ENCODE measurements at places on chromosomes 7 and 10.

DNA sequence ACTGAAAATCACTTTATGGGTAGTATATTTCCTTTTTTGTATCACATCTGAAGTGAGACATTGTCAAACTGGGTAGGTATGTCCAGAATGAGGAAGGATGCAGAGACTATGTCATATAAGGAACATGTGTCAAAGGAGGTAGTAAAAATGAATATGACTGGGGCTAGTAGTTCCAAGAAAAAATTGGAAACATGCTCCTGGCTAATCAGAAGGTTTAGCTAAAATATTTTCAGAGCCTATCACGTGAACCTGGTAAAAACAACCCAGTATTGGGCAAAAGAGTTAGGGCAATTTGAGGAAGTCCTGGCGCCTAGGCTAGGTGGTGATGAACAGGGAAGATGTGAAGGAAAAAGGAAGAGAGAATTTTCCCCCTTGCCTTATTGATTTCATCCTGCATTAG lies 26.4 kb downstream of the ENTPD1 start:
- DNase-seq = no peak

GRCh38 chr10:122204691-122205489 lies 66.2 kb upstream of the BTBD16 start:
- no peak for DNase-seq

DNA sequence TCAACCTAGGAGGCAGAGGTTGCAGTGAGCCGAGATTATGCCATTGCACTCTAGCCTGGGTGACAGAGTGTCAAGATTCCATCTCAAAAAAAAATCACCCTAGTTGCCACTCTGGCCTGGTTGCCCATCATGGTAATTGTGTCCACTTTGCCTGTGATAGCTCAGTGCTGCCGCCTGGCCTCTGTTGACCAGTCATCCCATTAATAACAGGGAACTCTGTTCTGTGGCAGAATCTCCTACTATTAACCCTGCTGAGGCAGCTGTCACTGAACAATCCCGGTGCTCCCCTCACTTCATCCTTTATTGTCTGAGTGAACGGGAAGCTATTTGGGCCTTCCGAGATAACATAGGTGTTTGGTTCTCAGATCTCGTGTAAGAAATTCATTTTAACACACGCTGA lies 14.6 kb downstream of the ZNF3 start:
- DNase-seq = no peak

- DNase-seq = no peak
Observed at GRCh38 chr7:159032753-159033472, 111.8 kb downstream of the VIPR2 start.

GRCh38 chr10:17213646-17214349 lies 12.3 kb upstream of the TRDMT1 start:
- no peak for DNase-seq

GRCh38 chr7:149622444-149623210 lies 125.0 kb upstream of the ZNF746 start:
- DNase-seq = no peak

DNA sequence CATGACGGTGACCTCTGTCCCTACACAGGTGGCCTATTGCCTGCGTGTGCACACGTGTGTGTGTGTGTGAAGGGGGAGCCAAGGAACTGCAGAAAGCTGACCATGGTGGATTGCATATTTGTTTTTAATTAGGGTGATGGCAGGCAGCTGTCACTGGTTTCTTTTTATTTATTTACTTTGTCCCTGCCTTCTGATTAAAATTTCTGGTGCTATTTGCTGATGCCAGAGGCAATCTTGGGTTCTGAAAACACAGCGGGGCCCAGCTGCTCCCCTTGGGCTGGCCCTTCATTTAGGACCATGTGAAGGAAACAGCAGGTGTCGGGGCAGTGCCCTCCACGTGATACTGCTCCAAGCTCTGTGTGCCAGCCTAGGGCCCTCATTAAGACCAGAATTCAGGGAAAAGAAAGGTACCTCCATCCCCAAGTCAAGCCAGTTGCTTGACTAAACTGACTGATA lies 71.3 kb upstream of the PODXL start:
- DNase-seq = no peak

DNA sequence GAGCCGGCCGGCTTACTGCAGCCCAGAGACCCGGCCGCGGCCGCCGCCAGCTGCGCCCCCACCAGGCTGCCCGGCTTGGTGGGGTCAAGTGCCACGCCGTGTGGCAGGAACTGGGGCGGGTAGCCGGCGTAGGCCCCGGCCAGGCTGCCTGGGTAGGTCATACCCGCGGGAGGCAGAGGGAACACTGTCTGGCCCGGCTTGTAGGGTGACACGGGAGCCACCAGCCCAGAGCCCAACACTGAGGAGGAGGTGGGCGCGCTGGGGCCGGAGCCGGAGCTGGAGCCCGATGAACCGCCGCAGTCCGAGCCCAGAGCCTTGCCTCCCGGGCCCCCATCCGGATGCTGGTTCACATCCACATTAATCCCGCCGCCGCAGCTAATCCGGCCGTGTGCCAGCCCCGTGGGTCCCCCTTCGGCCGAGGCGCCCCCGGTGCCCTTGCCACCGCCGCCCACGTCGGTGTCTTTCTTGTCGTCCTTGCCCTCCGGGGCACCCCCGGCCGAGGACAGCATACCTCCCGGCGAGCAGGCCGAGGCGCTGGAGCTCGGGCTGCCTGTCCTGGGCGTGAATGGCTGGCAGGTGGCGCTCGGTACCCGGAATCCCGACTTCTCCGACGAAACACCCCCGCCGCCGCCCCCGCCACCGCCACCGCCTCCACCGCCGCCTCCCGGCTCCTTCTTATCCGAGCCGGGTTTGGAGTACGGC lies 2.0 kb downstream of the ZNF503 start:
- DNase-seq = peak; percentile 42

GRCh38 chr10:69712342-69712741 lies 82.3 kb downstream of the FAM241B start:
- DNase-seq = no peak

GRCh38 chr10:97121041-97121440 lies 64.7 kb downstream of the SLIT1 start:
- no peak for DNase-seq

- no peak for DNase-seq
Observed at GRCh38 chr10:92787557-92788152, 60.7 kb upstream of the EXOC6 start.

Data from CD4-positive, alpha-beta T cell treated with Interleukin-17A for 4 hours (primary cell).